ENCODE measurements at places on chromosomes 3 and 15.

GRCh38 chr15:63373330-63373729, 8.3 kb downstream of the CA12 start:
- DNase-seq, result no peak

GRCh38 chr3:122033023-122033422, 11.0 kb upstream of the ILDR1 start:
- no peak for DNase-seq

GRCh38 chr15:33678176-33678575, 290.1 kb upstream of the CHRM5 start:
- no peak for DNase-seq

DNA sequence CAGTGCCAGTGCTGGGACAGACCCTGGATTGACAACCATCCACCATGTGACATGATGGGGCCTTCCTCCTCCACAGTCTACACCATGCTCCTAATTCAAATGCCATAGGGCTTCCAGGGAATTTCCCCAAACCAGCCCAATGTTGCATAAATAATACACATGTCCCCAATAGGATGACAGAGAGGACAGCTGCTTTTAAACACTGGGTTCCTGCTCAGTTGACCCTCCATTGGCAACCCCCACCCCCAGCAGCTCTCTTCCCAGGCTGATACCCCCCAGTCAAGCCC, 28.3 kb upstream of the ATP2B2 start:
- DNase-seq, result no peak

DNA sequence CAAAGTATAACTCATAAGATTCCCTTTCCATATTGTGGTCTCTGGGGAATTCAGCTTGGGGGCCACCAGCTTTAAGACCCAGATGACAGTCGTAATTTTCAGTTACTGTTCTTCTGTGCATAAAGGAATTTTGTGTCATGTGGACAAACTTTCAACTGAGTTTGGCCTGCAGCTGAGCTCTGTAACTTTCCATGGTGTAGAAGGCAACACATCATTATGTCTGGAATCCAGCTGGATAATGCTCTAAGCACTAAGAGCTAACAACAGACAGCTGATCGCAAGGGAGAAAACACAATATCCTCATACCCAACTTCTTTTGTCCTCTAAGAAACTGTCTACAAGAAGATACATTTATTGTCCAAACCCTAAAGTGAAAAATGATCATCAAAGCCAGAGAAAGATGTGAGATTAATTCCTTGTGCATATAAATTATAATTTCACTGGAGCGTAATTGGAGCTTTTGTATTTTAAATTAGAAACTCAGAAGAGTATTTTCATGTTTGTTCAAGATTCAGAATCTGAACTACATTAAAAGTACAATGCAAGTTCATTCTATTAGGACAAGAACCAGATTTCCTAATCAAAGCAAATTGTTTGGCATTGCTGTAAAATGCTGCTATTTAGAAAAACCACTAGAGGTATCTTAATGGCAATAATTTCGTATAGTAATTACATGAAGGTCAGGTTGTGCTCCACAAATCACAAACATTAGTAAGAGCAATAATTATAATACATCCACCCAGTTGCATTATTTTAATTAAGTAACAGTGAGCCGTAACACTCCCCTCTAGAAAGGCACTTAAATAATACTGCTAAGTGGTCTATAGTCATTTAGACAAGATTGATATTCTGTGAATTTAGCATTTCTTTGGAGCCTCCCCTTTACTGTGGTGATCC, 218.8 kb downstream of the ATP8B4 start:
- no peak for DNase-seq

DNA sequence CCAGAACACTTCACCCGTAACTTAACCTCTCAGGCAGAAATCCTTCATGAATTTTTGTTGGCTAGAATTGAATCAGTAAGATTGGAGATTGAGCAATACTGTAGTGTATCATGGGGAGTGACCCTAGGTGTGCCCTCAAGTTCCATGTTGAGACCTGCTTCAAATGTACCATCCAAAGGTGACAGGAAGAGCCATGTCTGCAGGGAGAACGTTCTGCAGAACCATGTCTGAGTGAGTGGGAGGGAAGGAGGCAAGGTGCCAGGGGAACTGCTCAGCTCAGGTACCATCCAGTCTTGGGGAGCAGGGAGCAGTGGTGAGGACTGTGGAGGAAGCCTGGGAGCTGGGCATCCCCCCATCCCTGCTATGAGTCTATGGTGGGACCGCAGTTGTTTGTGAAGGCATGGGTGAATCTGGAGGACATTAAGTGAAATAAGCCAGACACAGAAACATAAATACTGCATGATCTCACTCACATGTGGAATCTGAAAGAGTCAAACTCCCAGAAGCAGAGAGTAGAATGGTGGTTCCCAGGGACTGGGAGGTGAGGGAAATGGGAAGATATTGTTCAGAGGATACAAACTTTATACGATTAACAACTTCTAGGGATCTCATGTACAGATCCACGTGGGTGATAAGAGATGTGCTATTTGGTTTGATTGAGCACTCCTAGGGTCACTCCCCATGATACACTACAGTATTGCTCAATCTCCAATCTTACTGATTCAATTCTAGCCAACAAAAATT, 23.3 kb downstream of the CFAP161 start:
- no peak for DNase-seq

DNA sequence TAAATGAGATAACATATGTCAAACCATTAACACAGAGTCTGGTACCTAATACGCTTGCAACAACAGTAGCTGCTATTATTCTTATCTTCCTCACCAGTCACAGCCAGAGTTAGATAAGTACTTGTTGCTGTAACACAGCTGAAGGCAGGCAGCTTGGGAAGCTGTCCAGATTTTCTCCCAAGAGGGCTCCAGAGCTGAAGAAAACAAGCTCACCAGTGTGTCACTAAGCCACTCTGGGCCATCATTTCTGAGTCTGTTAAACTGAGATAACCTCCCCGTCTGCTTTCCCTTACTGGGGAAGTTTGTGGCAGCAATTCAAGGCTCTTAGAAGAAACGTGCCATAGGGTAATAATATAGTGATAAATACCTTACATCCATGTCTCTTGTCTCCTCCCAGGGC, 226.3 kb downstream of the TAFA4 start:
- DNase-seq, result no peak

DNA sequence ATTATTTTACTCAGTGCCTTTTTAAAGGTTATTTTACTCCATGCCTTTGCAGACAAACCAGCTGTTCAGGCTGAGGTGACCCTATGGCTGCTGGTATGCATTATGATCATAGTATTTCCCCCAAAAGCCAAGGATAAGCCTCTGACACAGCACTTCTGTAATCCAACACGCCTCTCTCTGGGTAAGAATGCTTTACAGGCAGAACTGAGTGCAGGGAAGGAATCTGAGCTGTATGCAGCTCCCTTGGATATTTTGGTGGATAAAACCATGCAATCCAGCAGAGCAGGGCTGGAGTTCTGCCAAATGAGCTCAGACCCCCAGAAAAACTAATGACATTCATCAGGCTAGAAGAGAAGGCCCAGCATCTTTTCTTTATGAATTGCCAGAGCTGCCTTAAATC, 11.7 kb upstream of the MAP1A start:
- DNase-seq, result no peak

DNA sequence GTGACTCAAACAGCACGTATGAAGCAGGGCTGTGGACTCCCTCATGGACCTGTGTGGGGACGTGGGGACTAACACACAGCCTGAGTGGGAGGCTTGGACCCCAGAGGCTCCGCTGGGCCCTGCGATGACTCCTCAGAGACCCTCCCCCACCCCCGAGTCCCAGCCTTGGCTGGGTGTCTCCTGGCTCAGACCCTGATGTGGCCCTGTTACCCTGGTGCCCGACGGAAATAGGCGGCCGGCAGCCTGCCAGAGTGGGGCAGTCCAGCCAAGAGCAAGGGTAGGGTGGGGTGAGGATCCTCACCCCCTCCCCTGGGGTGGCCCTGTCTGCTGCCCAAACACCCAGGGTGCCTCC, 15.3 kb downstream of the TNK2 start:
- DNase-seq, result no peak

DNA sequence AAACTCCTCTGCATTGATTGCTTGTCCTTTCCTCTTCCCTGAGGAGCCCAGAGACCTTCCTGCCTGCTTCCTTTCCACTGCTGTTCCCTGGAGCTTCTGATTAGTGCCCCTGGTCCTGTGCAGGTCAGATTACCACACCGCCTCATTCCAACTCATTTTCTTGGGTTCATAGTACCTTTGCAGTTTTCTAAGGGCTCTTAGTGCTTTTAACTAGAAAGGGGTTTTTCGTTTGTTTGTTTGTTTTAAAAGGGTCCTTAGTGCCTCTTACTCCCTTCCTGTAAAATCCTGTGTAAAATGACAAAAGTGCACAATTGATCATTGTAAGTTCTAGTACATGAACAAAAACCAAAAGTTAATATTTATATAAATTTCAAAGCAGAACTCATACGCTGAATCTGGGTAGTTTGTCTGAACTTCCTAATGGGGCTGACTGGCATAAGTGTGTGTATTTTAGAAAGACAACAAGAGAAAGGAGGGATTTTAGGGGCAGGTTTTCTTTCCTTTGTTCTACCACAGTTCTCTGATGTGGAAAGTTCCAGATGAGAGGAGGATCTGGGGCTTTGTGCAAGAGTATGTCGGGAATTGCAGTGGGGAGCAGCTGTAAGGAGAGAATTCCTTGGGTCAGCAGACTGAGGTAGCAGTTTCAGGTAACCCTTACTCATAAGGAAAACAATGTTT, 30.6 kb downstream of the SNRK start:
- no peak for DNase-seq

GRCh38 chr15:83462026-83462425, 14.9 kb downstream of the SH3GL3 start:
- no peak for DNase-seq

- DNase-seq, result no peak
Measured at GRCh38 chr3:14933820-14934425, 13.5 kb upstream of the NR2C2 start.

DNA sequence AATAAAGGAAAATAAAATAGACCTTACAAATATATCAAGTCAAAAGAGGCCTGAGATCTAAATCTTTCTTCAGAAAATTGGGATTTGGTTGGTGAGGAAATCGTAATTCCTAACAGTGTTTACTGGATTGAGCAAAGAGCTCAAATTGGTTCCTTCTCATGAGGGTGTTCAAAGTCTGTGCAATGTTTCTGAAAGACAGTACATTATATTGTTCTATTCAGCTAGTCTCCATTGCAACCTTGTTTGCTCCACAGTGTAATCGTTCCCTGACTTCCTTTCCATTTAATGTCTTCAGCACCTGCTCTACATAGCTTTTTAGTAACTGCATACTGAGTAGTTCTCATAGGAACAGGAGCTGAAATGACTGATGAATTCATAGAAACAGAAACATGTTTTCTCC, 326.8 kb downstream of the SUCLG2 start:
- DNase-seq, result no peak

Data from activated T-cell treated with anti-CD3 and anti-CD28 coated beads for 48 hours (primary cell).